ENCODE measurements at places on chromosomes 16 and 17.

- DNase-seq, result no peak
These were observed 55.0 kb downstream of the SPACA3 start for GRCh38 chr17:33046361-33047255.

GRCh38 chr16:66814734-66815133 is 13.3 kb upstream of the TERB1 start:
- no peak for DNase-seq

GRCh38 chr17:73228748-73229236 is 32.9 kb downstream of the CPSF4L start:
- peak; percentile 75 for DNase-seq

DNA sequence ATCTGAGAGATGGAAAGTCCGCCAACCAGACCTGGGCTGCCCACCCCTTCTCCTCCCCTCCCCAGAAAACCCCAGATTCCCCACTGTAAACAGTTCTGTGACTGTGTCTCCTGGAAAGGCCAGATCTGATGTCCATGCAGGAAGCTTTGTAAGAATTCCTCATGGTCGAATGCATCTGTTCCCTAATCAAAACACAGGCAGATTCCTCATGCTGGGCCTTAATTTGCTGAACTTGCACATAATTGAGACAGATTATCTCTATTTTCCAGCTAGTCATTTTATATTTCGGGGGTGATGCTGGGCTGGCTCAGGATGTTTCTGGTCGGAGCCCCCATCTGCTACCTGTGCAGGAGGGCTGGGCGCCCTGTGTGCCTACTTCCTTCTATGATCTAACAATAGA is 233.6 kb upstream of the ASIC2 start:
- no peak for DNase-seq

- peak; percentile 70 for DNase-seq
These were observed at the start of gene DNAH9 for GRCh38 chr17:11598274-11599221. DNAH9 (plus strand) TSS chr17:11598470; CDS start chr17:11598499, 29 bp downstream.

DNA sequence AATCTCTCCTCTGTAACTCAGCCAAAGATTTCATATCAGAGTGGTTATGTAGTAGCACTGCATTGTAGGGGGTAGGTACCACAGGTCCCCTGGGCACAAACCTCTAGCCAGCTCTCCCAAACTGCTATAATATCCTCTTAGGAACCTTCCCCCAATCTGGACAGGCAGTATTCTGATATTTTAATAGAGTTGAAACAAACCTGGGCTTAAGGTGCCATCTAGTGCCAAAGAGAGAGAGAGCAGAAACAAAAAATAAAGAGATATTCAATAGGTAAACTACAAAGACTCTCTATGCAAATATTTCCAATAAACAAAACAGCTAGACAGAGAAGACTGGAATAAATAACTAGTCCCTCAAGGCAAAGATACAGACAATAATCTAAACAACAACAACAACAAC is 1070.0 kb downstream of the CDH11 start:
- peak; percentile 44 for DNase-seq

DNA sequence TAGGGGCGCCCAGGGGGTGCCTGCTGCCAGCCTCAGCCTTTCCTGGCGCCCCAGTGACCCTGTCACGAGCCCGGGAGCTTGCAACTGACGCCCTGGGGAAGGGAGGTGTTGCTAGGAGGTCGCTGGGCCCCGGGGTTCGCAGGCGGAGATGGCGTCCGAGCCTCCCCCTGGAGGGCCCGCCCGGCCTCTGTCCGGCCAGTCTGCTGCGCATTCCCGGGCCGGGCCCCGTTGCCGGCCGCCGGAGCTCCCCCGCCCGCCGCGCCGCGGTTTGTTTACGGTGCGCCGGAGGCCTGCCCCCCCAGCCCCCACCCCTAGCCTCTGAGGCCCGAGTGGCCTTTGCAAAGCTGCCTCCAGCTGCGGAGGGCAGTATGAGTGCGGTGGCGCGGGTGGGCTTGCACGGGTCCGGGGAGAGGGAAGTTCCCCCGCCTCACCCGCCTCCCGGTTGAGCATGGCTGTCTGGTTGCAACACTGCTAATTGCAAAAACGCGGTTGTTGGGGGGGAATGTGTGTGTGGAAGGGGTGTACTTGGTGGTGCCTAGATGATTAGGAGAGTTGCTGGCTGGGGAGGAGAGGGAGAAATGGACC is 514 bp downstream of the THRA start:
- DNase-seq, result peak; percentile 26

DNA sequence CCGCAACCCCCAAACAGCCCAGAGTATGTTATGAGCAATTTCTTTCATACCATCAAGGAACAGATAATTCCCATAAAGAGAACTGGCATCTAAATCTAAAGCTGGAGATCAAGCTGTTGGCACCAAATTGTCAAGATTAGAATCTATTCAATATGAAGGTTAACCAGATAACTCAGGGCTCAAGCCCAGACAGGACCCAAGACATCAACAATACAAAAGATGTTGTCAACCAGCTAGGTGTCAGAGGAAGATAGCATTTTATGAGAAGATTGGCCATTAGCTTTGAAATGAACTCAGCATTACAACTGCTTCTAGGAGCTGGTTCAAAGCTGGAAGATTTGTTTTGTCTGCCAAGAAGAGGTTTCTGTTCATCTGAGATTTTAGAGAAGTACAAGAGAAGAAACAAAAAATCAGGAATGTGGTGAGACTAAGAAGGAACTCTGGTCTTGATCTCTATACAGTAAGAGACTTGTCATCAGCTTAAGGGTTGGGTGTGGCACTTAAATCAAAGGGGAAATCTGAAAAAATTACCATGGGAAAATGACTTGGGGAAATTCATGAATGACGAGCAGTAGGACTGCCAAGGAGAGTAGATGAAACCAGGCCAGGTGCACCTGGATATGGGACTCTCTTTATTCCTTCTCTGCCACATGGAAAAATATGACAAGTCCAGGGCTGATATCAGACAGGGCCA is 64.2 kb upstream of the COX10 start:
- no peak for DNase-seq

DNA sequence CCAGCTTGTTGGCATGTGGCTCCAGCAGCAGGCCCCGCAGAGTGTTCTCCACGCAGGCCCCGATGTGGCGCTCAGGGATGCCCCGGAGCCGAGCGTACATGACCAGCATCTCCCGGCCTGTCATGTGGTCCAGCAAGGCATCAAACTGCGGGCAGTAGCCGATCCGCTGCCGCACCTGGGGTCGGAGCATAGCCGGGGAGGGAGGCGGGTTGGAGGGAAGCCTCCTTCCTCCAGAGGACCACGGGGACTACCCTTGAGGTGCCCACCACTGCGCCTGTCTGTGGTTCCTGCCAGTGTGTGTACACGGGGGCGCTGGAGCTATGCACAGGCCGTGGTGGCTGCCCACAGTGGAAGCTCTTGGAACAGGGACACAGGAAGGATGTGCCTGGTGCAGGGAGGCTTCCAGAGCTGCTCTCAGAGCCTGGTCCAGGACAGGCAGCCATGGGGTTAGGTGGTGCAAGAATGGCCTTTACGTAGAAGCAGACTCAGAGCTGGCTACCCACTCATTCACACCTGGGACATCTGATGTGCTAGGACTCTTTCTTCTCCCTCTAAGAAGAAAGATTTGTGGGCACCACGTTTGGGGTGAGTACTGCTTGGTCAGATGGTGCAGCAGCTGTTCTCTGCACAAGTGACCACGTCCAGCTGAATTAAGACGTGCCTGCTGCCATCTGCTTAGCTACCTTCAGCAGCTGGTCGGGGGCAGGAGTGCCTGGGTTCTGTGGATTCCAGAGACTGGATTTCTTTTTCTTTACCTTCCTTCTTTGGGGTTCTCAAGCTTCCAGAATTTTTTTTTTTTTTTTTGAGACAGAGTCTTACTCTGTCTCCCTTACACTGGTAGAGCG is 11.3 kb upstream of the RNPS1 start:
- no peak for DNase-seq

GRCh38 chr17:81200695-81201580 is 21.8 kb downstream of the CEP131 start:
- DNase-seq, result peak; percentile 45

- DNase-seq, result peak; percentile 42
These were observed 722 bp upstream of the SLC38A10 start for GRCh38 chr17:81295676-81296381.

- peak; percentile 64 for DNase-seq
These were observed 32.7 kb downstream of the ITGB3 start for GRCh38 chr17:47286198-47286914.

DNA sequence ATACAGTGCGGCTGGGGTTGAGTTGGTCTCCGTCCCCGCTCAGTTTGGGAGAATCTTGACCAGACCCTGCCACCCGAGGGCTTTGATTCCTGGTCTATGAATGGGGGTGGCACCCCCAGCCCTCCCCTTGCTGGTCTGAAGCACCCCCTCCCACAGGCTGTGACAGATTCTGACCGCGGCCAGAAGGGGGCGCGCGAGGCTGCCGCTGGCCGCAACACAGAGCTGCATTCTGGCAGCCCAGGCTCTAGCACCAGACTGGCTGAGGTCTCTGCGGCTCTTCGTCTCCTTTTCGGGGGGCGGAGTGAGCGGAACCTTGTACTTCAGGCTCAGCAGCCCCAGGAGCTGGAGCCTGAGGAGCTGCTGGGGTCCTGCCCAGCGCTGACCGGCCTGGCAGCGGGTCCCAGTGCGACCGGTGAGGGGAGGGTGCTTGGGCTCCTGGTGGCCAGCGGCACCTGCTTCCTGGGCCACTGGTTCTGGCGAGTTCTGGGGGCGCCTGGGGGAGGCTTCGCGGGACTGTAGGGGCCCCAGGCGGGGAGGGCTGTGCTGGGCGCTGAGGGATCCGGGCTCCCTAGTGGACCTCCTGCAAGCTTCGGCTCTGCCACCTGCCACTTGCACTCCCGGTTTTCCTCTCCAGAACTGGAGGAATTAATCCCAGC is 1011.6 kb downstream of the KCNJ18 start:
- no peak for DNase-seq

- DNase-seq, result no peak
These were observed 27.2 kb downstream of the ARHGAP27 start for GRCh38 chr17:45405250-45406086.

GRCh38 chr17:78168903-78169793 is 767 bp downstream of the SYNGR2 start:
- peak; percentile 19 for DNase-seq

DNA sequence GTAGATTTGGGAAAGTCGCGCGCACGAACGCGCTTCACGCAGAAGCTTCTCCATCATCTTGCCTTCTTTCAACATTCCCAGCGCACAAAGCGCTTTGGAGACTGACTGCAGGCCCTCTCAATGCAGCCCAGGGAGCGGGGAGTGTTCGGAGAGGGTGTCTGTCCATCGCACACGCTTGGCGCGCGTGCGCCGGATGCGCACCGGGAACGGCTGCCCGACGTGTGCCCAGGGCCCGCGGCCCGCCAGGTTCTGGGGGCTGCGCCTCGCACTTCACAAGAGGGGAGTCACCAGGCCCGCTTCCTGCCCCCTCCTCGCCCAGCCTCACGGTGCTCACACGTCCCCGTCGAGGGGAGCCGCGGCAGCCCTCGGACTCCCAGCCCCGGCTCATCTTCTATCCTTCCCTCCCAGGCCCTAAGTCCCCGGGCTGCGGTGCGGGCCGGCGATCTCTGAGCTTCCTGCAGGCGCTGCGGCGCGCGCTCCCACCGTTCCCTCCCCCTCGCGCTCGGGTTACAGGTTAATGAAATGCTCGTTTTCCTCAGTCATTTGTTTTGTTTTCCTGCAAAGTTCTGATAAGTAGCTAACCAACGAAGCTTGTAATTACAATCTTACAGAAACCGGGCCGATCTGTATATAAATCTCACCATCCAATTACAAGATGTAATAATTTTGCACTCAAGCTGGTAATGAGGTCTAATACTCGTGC is 2.8 kb upstream of the IRX3 start:
- DNase-seq, result no peak

DNA sequence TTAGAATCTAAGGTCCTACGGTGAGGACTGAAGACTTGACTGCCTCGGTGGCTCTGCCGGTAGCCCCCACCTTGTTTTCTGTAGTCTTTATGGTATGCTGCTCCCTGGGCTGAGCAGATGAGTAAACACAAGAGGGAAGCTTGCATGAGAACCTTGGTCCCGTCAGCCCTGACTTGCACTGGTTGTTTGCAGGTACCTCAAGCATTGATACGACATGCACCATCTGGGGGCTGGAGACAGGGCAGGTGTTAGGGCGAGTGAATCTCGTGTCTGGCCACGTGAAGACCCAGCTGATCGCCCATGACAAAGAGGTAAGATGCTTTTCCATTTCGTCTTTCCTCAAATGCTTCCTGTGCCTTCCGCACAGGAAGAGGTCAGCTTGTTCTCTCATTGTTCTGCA is 21.1 kb upstream of the TACO1 start:
- no peak for DNase-seq

DNA sequence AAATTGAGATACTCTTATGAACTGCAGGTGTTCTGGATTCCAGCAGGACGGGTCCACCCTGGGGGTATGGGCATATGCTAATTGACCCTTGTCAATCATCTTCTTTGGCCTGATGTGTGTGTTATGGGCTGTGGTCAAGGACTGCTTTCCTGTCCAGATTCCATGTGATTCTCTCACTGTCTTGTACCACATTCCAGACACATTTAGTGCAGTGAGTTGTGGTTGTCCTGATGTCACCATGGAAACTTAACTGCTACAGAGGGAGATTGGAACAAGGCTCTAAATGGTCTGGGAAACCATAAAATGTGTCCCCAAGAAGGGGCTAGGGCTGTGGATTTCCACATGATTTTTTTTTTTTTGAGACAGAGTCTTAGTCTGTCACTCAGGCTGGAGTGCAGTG is 367.4 kb downstream of the UTP18 start:
- no peak for DNase-seq

DNA sequence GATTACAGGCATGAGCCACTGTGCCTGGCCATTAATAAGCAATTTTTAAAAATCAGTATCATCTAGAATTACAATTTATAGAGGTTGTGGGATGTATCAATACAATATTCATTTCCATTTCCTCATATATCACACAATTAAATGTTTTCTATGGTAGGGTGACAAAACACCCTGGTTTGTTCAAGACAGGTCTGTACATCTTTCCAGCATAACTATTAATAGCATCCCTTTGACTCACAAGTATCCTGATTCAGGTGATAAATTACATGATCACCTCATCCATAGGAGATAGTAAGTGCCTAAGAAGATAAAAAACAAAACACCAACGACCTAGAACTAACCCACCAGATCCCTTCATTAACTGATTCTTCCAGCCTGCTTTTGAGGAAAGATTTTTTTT is 13.1 kb downstream of the COIL start:
- no peak for DNase-seq

DNA sequence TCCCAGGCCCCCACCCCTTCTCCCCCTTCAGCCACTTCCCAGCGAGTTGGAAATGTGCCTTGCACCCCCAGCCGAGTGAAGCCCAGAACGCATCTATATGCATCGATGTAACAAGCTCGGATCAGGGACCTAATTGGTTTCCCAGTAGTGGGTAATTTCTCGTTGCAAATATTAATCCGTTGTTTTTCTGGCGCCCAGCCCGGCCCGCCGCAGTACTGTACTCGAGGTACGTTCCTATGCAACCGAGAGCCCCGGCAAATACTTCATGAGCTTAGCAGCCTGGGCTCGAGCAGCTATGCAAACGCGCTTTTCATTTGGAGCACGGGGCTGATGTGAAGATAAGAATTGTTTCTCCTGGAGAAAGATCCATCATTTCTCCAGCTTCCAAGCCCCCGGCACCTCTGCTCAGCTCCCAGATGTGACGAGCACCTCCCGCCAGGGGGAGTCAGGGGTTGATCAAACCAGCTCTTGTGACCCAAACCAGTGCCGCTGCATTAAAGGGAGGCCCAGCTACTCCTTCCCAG is 229.8 kb downstream of the KATNIP start:
- DNase-seq, result peak; percentile 37

All from fibroblast of skin of right quadriceps (primary cell).